ENCODE measurements at places on chromosomes 5 and 9.
A peak's percentile ranks its signal among the peaks of the same experiment; 100 is the strongest.

DNA sequence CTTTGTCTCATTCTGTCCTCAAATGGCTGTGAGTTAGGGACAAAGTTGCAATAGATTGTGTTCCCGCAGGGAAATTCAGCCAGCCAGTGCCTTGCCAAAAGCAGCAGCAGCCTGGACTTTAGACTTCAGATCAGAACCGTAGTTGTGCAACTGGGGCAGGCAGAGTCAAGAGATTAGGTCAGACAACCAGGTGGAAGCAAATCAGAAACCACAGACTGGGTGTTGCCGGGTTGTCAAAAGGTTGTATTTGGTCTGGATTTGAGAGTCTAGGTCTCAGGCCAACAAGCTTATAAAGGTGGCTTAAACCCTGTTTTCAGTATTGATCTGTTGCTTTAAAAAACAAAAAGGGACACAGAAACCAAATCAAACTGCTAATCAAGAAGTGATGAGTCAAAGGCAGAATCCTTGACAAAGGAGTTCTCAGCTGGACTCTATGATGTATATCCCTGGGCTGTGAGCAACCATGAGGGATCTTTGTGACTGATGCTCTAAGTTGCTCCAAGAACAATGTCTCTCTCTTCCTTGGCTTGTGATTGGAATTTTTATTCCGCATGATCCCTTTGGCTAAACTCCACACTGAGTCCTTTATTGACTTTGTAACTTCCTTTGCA, 20.9 kb downstream of the RFK start:
- no peak for DNase-seq

GRCh38 chr9:107703651-107704050, 214.1 kb upstream of the KLF4 start:
- no peak for DNase-seq

- DNase-seq, result peak; percentile 15
These were observed 59.0 kb downstream of the MAT2B start for GRCh38 chr5:163564321-163564938.

DNA sequence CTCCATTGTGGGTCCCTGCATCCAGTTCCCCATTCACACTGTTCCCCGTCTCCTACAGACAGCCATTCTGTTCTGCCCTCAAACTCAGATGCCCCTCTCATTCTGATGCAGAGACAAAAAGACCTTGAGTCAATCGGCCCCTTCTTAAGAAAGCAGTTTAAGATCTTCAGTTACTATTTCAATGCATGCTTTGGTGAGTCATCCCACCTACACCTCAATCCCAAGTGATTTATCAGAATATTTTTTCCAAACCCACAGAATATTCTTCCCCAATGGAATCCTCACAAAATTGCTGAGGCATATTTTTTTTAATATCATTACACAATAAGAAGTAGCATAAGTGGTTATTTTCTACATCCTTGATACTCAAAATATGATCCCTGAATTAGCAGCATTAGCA, 92.4 kb upstream of the SLC1A1 start:
- DNase-seq, result no peak

GRCh38 chr9:82891321-82891720, 171.6 kb downstream of the RASEF start:
- no peak for DNase-seq

- no peak for DNase-seq
These were observed 117.8 kb downstream of the ERCC6L2 start for GRCh38 chr9:95993337-95993736.
